Right ventricle myocardium superior (tissue), 1 donor: ENCODE measurements at places on chromosomes 4 and X. TPM values are rescaled to one million over a fixed set of nuclear protein-coding genes. Genes with fewer than 3 reads are reported as not detected.

- no peak for DNase-seq
Observed at GRCh38 chr4:159006202-159006601, 96.7 kb upstream of the RAPGEF2 start.

DNA sequence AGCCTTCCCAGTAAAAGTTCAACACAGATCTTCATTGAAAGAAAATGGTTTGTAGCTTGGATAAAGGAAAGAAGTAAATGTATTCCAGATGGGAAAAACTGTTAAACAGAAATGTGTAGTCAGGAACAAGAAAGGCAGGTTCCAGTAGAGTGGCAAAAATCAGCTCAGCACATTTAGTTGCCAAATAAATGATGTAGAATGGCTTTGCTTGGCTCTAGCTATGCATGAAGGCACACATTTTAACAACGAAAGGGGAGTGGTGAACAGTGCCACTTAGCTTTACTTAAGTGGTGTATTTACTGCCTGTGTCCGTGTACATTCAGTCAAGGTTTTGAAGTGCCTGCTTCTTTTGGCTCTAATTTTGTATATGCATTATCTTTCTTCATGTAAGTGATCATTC, 644.5 kb upstream of the ATOH1 start:
- no peak for DNase-seq

GRCh38 chrX:132480581-132481203, 8.1 kb downstream of the MBNL3 start:
- no peak for DNase-seq

- no peak for DNase-seq
Observed at GRCh38 chr4:45131020-45131419, 404.7 kb upstream of the GNPDA2 start.

- DNase-seq = no peak
Observed at GRCh38 chr4:21858971-21859370, 89.6 kb downstream of the KCNIP4 start.

GRCh38 chr4:155809835-155810234, 51.0 kb downstream of the GUCY1B1 start:
- DNase-seq = no peak

- DNase-seq = peak; percentile 73
Observed at GRCh38 chr4:185210102-185210981, 944 bp downstream of the SNX25 start.

DNA sequence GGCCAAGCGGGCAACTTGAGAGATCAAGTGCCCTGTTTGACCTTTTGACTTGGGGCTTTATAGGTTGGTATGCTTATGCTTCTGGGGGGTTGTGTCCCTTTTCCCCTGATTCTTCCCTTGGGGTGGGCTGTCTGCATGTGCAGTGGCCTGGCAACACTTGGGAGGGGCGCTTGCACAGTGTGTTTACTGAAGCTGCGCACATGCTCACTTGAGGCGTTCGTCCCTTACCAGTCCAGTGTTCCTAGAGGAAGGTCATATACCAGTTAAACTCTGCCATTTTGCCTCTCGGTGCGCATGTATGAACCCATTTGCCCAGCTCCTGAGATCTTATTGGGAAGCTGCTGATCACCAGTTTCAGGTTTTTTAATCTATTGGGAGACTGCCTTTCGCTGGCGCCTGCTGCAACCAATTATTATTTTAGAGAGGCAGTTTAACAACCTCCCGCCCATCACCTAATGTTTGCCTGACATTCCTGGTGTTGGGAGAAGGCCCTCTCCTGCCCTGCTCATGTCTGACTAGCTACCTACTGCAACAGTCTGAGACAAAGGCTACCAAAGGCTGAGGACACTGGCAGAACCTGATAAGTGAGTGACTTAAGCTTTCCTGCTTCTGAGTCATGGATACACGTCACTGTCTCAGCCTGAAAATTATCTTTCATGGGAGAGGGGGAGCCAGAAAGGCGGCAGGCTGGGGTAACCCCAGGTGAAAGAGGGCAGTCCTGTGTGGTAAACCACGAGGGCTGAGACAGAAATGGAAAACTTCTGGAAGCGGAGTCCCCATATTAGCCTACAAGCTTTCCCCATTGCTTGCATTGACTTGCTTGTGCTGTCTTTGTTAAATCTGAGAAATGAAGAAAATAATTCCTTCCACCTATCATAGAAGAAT, 97.6 kb downstream of the CPE start:
- no peak for DNase-seq

- no peak for DNase-seq
Observed at GRCh38 chr4:118869808-118870342, 18.8 kb upstream of the SYNPO2 start.

The MAGEE2 gene
- not detected for total RNA-seq

The NDST3 gene
- total RNA-seq = not detected

The NWD2 gene
- total RNA-seq = 0.03 TPM
